CD4-positive, alpha-beta T cell treated with Interleukin-2 at 100 ng/mL for 4 hours (primary cell): ENCODE measurements at places on chromosomes 12 and 14.

- DNase-seq, result peak; percentile 46
These were observed at the start of gene NID2 for GRCh38 chr14:52068615-52069306. TSS of gene NID2 (minus strand) at chr14:52069059. CDS start at chr14:52068994, 65 bp downstream.

DNA sequence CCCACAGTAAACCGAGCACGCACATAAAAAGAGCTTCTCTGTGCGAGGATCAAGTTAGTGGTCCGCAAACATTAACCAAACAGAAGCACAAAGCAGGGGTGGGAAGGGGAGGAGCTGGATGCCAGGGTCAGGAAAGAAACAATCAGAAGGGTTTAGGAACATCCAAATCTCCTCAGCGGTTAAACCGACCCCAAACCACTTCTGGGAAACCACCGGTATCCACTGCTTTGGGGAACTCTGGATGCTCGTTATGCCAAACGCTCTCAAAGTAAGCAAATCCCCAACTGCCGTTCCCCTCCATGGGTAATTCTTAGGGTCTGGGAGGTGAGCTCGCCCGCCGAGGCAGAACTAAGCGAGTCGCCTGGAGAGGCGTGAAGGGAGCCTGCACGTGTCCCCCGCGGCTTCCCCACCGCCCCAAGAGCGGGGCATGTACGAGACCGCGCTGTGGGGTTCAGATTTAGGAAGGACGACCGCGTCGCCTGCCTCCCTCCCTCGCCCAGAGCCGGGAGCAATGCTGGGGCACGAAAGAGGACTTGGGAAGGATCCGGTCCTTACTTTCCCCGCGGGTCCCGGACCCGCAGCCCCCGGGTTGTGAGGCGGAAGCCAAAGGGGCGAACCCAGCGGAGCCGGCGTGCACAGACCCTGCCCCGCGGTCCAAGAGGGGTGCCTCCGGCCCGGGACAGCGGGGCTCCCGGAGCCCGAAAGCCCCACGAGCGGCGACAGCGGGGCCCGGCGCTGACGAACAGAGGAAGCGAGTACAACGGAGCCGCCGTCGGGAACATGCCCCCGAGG lies 711 bp downstream of the SBNO1 start:
- peak; percentile 12 for DNase-seq

DNA sequence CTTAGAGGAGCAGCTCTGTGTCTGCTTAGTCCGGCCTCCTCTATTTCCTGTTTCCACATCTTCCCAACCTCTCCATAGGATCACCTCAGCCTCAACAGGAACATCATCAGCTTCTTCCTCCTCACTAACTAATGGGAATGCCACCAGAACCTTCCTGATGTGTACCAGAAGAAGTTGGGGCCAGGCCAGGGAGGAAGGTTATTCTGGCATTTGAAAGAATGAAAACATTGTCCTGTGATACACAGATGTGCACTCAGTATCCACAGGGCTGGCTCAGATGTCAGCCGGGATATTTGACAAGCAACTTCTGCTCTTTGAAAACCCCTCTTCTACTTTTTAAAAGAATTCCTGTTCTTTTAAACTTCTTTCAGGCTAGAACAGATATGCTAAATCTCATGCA lies 63.6 kb downstream of the TMEM30B start:
- DNase-seq, result no peak

GRCh38 chr12:661720-662486 lies 1.3 kb downstream of the NINJ2 start:
- DNase-seq, result no peak

GRCh38 chr14:86510491-86510890 lies 980.5 kb downstream of the FLRT2 start:
- no peak for DNase-seq

DNA sequence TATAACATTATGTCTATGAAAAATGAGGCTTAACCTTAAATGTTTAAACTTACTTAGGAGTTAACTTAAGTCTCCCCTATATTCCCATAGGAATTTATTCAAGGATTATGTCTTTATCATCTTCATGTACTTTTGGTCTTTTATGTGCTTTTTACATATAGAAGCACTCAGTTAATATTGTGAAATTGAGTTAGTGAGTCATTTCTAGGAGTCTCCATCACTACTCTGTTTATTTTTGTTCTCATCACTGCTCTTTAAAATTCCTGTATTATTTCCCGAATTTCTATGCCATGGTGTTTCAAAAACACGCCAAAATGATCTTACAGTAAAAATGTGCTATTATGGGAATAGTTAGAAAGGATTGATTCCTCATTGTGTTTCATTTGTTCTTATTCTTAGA lies 31.6 kb downstream of the TBC1D15 start:
- DNase-seq, result no peak

GRCh38 chr14:100557658-100558057 lies 29.6 kb downstream of the BEGAIN start:
- no peak for DNase-seq

DNA sequence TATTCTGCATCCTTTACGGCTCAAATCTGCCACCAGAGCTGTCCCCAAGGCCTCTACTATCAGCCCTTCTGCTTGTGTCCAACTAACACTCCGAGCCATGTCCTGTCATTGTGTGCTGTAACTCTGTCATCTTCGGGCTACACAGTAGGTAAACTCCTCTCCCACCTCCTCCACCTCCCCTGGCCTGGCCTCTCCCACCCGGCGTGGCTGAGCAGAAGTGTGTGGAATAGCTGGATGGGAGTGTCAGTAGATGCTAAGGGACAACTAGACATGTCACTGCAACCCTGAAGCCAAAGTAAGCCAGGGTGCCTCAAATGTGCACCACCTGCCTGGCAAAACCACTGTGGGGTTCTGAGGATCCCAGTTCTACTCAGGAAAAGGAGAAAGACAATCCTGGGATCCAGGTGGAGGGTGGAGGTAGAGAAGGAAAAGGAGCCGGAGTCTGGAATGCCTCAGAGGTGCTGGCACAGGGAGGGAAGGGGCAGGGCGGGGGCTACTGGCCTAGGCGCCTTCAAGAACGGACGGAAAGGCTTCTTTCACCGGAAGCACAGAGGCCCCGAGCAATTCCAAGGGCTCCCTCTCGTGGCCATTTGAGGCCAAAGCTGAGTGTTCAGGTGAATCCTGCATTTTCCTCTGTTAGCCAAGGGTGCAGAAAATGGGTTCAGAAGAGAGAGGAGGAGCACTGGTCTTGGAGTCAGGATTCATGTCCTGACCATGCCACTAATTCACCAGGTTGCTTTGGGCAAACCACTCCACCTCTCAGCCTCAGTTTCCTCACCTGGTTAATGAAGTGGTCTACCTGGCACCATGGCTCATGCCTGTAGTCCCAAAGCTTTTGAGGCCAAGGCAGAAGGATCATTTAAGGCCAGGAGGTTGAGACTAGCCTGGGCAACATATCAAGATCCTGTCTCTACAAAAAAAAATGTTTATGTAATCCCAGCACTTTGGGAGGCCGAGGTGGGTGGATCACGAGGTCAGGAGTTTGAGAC lies 20.5 kb upstream of the FAM181A start:
- peak; percentile 58 for DNase-seq

DNA sequence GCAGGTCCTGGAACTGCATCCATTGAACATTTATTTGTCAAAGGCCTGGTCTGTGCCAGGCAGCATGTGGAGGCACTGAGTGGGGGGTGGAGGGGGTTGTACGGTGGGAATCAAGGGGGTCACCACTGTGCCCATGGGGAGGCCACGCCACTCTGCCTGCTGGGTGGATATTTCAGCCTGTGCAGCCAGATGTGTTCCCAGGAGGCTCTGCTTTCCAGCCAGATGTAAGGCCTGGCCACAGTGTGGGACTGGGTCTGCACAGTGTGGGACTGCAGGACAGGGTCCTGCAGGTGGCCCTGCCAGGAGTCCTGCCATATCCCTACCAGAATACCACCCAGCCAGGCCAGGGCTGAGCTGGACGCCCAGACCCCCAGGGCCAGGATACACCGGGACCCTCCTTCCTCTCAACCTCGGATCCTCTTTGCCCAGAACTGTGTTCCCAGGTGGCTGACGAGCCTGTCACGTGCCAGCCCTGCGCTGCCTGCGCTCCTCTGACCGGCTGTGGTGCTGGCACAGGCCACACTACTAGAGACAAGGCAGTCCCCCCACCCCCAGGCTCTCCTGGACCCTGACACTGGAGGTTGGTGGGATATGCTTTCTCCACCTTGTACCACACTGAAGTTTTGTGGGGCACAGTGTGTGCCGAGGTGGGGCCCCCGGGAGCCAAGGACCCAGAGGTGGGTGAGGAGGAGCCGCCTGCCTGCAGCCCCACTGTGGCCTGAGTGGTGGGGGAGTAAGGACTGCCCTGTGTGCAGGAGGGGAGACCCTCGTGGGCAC lies 17.5 kb downstream of the XRCC3 start:
- DNase-seq, result no peak

DNA sequence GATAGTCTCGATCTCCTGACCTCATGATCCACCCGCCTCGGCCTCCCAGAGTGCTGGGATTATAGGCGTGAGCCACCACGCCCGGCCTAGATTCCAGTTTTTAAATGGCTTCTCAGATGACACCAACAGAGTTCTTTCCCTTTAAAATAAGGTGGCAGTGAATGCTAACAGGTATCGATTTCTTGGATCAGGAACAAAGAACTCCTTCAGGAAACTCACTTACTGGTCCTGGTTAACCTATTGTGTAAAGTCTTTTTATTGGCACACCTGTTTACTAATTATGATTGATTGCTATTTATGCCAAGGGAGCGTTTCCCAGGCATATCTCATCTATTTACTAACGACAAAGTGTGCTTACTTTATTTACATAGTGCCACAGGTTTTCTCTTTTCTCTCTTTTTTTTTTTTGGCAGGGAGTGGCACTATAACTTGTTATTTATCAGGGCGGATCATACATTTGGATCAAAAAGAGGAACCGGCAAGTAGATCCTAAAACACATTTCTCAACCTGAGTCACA lies 89.7 kb downstream of the GLT1D1 start:
- no peak for DNase-seq

- no peak for DNase-seq
These were observed 29.2 kb downstream of the SMUG1 start for GRCh38 chr12:54159589-54159988.

- peak; percentile 57 for DNase-seq
These were observed 26.5 kb downstream of the ZBTB42 start for GRCh38 chr14:104827177-104828055.

DNA sequence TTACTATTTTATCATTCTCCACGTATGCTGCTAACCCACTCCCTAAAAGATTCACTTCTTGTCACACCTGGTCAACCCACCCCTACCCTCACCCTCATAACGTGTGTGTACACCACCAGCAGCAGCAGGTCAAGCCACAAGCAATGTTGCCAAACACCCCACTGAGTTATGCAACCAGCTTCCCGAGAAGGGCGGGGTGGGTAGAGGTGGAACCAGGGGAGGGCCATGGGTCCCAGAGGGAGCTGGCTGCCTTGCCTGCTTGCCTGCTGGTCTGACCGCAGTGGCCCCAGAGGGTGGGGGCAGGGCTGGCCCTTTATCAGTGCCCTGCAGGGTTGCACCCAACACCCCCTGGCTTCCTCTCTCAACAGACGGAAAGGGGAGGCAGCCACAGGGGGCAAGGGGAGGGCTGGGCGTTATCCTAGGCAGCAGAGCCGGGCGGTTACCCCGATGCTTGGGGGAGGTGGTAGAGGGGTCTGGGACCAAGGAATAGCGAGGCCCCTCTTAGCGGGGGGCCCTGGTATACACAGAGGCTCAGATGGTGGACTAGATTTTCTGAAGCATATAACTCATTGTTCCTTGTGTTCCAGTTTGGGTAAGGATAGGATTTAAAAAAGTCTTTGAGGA lies 3.5 kb upstream of the NFE2 start:
- DNase-seq, result peak; percentile 20

DNA sequence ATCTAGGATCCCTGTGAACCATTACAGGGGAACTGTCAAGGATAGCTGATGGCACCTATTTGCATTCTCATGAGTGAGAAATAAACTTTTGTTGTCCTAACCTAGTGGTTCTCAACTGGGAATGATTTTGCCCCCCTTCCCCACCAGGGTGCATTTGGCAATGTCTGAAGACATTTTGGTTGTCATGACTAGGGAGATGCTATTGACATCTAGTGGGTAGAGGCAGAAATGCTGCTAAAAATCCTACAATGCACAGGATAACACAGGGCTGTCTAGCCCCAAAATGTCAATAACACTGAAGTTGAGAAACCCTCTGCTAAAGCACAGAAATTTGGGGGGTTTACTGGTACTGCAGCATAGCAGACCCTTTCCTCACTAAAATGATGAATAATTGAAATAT lies 140.9 kb upstream of the SRRM4 start:
- no peak for DNase-seq

- DNase-seq, result no peak
These were observed 71.3 kb downstream of the PRIMA1 start for GRCh38 chr14:93716746-93717667.

DNA sequence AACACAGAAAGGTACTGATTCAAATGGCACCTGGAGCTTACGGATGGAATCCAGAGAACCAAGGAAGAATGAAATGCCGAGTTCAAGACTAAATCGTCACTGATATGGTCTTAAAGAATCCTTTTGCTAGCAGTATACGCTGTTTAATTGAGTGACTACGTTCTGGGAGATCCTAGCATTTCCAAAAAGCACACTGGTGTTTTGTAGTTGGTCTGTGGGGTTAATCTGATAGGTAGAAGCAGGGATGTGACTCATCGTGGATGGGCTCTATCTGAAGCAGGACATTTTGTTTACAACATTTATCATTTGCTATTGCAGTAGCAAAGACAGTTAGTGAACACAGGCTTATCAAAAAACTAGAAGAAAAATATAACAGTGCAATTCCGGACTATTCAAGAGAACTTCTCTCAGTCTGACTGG lies 169.2 kb upstream of the HMGA2 start:
- no peak for DNase-seq

- DNase-seq, result peak; percentile 74
These were observed 4.2 kb downstream of the PPTC7 start for GRCh38 chr12:110578694-110579534.

- no peak for DNase-seq
These were observed 91.3 kb upstream of the PLEKHA5 start for GRCh38 chr12:19038209-19038608.

DNA sequence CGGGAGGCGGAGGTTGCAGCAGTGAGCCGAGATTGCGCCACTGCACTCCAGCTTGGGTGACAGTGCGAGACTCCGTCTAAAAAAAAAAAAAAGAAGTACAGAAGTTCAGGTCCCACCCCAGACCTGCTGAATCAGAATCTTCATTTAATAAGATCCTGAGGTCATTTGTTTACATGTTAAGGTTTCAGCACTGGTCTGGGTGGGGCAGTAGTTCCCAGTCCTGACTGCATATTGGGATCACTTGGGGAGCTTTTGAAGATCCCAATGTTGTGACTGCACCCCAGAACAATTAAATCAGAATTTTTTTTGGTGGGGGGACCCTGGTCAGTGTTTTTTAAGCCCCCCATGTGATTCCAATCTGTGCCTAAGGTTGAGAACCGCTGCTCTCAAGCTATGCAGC lies 11.7 kb upstream of the COL2A1 start:
- no peak for DNase-seq

DNA sequence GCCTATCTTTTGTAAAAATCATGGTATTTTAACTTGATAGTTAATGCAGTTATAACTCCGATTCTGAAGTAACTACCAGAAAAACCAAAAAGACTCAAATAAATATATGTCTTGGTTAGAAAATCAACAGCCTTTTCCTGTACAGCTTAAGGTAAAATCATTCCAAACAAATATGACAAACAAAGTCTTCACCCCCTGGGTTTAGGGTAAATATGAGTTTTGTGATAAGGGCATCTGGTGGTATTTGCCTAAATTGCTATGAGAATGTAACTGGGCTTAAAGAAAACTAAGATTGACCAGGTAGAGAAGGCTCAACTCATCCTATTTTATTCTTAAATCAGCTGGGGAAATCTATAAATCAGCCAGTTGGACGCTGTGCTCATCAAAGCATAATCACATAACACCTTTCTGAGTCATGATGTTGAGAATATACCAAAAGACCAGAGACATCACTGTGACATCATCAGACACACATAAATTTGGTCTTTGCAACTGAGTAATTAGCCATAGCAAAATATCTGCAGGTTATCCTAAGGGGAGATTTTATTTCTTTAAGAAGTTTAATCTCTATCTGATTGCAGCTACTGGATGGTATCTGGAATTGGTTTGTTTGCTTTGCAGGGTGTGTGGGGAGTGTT lies 133.9 kb downstream of the STXBP6 start:
- no peak for DNase-seq
